ENCODE measurements at places on chromosomes 2 and 18.

- no peak for DNase-seq
These were observed 360.9 kb upstream of the ZC3H15 start for GRCh38 chr2:186125156-186125555.

DNA sequence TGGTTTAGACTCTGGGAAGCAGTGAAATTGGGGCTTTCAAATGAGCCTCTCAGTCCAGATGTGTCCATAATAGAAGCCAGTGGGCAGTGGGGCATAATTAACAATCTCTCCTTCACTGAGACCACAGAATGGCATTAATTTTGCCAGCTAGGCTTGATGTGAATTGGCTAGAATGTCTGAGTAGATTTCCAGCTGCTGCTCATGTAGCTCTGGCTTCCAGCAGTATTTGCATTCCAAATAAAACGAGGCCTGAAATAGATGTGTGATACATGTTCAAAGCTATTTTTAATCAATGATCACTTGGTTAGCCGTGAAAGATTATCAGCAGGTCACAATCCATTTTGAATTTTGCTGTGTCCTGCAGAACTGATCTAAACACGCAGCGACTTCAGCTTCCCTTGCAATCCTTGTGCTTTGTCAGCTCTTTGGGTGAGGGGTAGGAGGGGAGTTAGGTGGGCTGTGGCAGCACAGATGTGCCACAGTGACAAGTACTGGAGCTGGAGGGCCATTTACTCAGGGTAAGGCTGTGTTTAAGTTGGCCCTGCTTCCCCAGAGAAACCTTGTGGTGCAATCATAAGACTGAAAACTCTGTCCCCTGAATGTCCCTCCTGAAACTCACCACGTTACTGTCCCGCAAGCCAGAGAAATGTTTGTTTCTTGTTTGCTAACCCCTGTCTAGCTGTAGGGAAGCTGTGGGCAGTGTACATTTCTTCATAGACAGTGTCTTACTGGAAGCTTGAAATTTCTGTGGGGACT lies 56.9 kb upstream of the TMEM178A start:
- no peak for DNase-seq

DNA sequence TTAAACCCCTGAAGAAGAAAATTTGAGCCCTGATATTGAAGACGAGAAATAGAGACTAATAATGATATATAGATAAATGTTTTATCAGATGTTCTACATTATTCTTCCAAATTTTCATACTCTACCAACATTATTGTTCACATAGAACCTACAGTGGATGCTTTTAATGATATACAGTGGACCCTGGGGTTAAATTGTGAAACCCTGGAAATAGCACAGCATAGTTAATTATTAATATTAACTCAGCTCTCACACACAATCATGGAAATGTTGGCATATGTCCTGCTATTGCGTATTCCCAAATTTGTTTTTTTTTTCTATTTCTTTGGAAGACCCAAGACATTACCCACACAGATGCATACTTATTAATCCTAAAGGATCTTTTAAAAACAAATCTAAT lies 579.9 kb downstream of the CCDC85A start:
- no peak for DNase-seq

- DNase-seq = no peak
These were observed 318.2 kb downstream of the GALNT13 start for GRCh38 chr2:154189953-154190352.

DNA sequence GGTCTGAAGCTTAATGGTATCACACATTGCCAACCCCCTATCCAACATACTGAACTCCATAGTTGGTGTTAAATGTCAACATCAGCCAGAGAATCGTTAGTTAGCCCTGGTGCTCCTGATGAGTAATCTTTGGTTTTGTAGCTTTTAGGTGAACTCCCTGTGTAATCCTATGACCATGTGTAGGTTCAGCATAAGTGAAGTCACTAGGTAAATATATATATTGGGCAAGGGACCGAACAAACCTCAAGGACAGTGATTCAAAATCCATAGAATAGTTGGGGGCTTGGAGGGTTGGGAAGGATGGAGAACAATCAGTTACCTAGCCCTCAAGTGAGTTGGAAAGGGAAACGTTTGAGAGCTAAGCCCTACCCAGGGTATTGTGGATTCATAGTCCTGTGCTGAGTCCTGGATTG lies 16.0 kb upstream of the AP1S3 start:
- DNase-seq = no peak

GRCh38 chr18:5726011-5726410 lies 169.3 kb downstream of the TMEM200C start:
- DNase-seq = no peak

GRCh38 chr2:120330946-120331822 lies 14.8 kb upstream of the INHBB start:
- no peak for DNase-seq

- DNase-seq = no peak
These were observed 66.5 kb upstream of the TLK1 start for GRCh38 chr2:171227066-171227782.

DNA sequence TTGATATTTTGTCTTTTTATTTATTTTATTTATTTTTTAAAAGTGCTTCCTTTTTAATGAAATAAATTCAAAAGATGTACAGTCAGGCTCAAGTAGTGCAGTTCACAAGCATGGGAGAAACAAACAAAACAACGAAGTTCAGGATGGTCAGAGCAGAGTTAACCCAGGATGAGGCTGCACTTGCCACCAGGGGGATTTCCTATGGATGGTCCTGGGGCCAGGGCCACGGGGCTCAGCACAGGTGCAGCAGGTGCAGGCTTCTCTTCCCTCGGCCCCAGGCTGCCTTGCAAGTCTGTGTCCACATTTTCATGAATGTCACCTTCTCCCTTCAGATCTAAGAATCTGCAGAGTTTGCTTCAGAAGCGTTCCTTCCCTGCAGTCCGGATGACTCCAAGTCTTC lies 76.5 kb downstream of the CDCA7 start:
- no peak for DNase-seq

DNA sequence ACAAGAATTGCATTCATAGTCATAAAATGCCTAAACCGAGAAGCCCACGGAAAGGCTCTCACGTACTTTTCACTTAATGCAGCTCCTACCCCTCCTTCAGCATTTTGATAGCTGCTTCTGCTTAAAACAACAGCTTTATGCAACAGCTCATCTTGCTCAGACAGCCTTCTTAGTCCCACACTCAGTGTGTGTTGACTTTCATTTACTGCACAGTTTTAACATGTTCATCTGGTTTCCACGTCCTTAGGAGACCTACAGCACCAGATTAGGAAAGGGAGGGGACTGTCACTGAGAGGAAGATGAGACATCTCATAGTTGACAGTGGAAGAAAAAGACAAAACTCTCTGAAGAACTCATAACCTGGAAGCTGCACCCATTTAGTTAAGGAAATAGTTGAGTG lies 435.4 kb downstream of the SETBP1 start:
- DNase-seq = no peak

DNA sequence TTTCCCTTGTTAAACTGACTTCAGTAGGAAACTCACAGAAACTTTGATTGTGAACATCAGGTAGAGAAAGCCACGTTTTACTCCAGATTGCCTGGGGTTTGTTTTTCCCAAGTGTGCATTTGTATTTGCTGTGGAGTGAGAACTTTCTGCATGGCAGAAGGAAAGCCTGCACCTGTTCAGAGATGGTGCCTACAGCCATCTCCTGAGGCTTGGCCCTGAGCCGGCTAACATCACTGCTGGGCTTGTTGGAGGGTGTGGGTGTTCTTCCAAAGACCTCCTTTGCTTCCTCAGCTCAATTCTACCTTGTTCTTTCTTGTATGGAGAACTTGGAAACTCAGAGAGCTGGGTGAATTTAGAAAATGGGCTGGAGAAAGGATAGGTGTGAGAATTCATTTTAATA lies 16.1 kb downstream of the KCNS3 start:
- no peak for DNase-seq

DNA sequence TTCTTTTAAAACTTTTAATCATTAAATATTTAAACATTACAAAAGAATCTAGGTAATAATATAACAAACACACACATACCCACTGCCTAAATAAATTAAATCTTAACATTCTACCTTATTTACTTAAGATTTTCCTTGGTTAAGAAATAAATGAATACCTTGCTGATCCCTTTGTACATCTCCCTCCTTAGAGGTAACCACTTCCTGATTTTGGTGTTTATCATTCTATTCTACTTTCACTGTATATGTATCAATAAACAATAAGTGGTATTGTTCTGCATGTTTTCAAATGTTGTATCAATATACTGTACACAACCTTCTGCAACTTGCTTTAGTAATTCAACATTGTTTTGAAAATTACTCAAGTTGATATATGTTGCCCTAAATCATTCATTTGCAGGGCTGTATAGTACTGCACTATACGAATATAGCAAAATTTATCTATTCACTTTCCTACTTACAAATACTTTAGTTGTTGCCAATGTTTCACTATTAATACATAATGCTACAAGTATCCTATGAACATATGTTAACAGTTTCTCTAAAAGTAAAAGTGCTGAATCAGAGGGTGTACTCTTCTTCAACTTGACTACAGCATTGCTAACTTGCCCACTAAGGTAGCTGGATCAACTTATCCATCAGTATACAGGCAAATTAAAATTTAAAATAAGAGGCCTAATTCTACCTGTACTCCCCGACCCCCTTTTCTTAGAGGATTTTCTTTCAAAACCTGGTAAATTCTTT lies 65.8 kb downstream of the MEMO1 start:
- no peak for DNase-seq

- DNase-seq = no peak
These were observed 93.0 kb upstream of the SLC39A10 start for GRCh38 chr2:195563857-195564512.

GRCh38 chr2:171128461-171128860 lies 32.2 kb downstream of the TLK1 start:
- DNase-seq = no peak

All from GM06990 (cell line).